Stimulated activated CD8-positive, alpha-beta memory T cell treated with anti-CD3 and anti-CD28 coated beads, Interleukin-4, amount 100 ng/mL, for 48 hours (primary cell): ENCODE measurements at places on chromosomes 2 and 18.

- peak; percentile 74 for DNase-seq
Measured at GRCh38 chr2:39216346-39217191, 27.2 kb downstream of the CDKL4 start.

DNA sequence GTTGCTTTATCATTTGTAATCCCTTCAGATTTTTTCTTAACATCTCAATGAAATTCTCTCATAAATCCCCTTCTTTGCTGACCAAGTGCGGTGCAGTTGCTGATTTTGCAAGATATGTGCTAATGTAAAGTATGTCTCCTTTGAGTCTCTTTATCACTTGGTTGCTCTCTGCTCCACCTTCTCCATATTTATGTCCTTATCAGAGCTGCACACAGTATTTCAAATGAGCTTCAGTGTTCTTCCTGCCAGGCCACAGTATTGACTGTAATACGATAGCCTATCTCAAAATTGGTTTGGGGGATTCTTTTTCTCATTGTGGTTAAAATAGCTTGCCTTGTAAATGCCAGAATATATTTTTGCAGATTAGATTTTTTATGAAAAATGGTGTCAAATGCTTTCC lies 32.2 kb downstream of the MAIP1 start:
- no peak for DNase-seq

- DNase-seq = no peak
Measured at GRCh38 chr2:68287580-68288441, 31.9 kb downstream of the CNRIP1 start.

DNA sequence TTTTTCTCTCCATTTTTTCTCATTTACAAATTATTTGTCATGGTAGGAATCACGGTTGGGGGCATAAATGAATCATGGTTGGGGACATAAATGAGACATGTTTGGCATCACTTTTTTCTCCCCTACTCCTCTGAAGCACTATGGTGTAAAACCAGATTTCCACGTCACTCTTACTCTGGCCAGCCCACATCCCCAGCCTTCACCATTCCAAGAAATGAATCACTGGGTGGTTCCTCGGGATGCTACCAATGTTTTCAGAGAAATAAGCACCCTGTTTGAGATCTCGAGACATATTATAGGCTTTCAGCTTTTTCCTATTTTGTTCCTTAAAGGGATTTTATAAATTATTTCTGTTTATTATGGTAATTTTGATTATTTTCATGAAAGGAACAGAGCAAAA lies 155.0 kb upstream of the SLC8A1 start:
- no peak for DNase-seq

DNA sequence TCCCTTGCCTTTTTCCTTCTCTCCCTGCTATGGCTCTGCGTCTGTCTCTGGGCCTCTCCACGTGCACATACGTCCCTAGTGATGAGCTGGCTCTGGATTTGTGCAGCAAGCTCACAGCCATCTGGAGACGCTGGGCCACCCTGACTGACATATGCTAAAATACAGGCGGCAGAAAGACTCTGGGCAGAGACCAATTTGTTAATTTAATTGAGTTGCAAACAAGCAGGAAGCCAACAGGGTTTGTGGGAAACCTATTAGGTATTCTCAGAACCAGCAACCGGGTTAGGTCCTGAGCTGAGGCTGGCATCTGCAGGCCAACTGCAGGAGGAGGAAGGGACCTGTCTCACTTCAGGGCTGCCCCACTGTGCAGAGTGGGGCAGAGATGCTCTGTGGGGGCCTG lies 53.5 kb upstream of the SMAD2 start:
- DNase-seq = no peak

DNA sequence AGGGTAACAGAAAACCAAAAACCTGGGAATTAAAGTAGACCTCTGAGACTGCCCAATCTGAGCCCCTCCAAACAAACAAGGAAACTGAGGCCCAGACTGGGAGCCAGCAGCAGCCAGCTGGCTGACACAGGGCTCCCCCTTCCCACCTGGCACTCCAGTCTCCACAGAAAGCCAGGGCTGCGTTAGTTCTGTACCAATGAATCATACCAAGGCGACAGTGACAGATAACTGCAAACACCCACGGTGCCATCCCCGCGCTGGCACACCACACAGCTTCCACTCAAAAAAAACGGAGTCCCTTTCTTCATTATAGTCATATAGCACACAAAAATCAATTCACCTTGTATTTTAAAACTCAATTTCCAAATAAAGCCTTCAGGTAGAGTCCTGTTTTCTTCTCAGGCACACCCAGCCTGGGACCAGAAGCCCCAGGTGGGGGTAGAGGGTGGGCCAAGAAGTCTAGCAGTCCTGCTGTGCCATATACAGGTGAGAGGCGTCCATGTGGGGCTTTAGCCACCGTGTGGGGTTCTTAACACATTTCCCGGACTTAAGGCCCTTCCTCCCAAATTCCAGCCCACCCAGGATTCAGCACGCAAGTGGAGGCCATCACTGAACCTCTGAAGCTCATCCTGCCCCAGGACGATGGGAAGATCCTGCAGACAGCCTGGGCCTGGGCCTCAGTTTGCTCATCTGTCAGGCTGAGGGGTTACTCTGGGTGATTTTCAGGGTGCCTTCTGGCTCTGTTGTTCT lies 1.2 kb downstream of the PER2 start:
- DNase-seq = peak; percentile 64

DNA sequence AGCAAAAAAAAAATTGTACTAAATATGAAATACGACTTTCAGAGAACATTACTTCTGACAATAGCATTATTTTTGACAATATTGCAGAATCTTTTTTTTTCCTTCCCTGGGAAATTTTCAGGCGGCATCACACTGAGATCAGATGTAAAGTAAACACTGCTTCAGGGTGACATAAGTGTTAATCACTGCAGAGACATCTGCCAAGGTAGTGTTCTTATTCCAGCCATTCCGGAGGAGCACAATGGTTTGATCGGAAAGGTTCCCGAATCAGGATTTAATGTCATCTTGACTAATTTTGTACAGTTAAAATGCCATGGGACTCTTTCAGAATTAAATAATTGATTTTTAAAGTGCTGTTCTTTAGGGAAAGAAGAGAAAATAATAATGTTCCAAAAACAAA lies 56.7 kb upstream of the ZNF236 start:
- DNase-seq = no peak

DNA sequence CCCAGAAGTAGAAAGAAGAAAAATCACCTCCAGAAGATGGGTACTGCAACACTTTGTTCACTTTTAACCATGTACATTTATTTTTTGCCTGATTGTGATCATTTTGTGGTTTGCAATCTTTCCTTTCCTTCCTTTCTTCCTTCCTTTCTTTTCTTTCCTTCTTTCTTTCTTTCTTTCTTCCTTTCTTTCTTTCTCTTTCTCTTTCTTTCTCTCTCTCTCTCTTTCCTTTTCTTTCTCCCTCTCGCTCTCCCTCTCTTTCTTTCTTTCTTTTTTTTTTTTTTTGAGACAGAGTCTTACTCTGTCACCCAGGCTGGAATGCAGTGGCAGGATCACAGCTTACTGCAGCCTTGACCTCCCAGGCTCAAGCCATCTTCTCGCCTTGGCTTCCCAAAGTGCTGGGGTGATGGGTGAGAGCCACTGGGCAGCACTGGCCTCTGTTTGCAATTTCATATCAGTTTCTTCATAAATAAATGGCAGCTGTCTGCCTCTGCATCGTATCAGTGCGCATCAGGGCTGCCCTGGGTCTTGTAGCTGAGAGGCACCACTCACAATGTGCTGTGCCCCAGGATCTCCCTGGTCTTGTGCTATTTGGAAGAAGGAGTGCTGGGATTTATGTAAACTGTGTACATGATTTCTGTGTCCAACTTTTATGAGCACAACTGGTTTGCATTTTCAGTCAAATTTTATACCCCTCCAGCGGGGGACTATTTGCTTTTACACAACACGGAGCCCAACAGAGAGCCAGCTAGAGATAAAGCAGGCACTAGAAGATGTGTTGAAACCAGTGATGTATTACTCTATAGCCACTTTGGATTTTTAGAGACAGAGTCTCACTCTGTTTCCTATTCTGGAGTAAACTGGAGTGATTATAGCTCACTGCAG lies 6.9 kb upstream of the LIMS2 start:
- DNase-seq = no peak

DNA sequence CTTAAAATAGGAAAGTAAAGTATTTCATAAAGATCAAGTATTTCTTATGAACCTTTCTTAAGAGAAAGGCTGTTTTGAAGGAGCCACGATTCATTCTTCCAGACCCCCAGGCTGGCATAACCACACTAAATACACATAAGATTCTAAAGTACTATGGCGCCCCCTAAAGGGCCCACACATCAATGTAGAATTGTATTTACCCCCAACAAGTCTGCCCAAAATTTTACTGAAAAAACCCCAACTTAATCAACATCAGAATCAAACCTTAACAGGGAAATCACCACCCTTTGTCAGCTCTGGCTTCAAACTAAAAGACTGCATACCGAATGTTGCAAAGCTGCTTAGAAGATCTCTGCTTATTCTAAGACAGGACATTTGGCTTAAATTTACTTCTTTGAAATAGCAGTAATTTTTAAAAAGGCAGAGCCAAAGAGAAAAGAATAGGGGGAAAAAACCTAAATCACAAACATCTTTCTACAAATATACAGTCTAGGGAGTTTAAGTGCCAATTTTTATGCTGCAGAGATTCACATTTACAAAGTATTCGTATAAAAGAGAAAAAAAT lies 20.4 kb upstream of the BCL2 start:
- peak; percentile 62 for DNase-seq

GRCh38 chr2:199455545-199456382 lies 2.0 kb downstream of the SATB2 start:
- no peak for DNase-seq

- DNase-seq = no peak
Measured at GRCh38 chr18:7683753-7684152, 116.6 kb downstream of the PTPRM start.

DNA sequence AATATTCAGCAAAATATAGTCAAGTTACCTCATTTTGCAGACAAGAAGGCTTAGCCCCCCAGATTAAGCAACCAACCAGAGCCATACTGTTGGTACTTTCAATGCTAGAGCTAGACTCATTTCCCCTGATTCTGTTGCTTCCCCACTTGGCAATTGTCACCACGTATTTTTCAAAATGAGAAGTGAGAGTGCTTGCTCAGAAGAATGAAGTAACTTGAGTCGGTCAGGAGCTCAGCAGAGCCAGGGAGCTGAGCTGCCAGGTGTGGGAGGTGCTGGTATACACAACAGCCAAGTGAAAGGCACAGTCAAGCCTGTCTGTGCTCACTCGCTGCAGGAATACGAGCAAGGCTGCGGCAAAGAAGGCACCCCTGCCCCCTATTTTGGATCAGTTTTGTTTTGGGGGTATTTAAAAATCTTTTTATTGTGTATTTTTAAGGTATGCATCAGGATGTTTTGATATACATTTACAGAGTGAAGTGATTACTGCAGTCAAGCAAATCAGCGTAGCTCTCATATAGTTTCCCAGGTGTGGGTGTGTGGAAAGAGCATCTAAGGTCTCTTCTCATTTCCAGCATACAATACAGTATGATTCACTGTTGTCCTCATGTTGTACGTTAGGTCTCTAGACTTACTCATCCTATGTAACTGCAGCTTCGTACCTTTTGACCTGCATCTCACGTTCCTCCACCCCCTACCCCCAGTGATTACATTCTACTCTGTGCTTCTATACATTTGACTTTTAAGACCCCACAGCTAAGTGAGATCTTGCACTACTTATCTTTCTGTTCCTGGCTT lies 62.4 kb downstream of the MRPS9 start:
- no peak for DNase-seq

GRCh38 chr2:230787101-230787500 lies 74.5 kb downstream of the CAB39 start:
- DNase-seq = no peak

- no peak for DNase-seq
Measured at GRCh38 chr2:63425079-63425416, 163.2 kb downstream of the WDPCP start.

DNA sequence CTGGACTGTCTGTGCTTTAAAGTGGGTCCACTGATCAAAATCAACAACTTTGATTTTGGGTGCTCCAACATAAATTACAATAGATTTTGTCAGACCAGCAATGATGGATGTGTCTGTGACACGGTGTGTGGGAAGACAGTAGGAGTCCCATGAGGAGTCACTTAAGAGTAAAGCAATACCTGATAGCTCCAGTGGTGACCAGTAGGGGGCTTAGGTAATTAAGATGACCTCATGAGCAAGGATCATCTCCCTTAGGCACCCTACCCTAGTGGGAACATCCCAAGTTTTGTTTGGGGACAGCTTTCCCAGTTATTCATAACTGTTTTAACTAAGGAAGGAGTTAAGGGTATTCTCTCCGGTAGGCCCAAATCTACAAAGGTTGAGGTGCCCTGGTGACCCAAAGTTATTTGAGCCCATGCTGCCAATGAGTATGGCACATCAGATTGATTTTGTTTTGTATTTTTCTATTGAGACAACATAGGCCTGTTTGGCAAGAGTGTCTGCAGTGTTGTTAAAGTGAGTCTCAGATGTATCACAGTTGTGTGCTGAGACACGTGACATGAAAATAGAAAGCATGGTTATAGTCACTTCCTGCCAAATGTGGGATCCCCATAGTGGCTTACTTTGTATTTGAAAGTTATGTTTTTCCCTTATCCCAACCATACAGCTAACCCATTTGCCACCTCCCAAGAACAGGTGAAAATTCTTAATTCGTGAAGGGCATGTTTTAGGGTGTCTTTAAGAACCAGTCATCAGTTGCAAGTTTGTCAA lies 1337.6 kb upstream of the SLC39A10 start:
- no peak for DNase-seq

DNA sequence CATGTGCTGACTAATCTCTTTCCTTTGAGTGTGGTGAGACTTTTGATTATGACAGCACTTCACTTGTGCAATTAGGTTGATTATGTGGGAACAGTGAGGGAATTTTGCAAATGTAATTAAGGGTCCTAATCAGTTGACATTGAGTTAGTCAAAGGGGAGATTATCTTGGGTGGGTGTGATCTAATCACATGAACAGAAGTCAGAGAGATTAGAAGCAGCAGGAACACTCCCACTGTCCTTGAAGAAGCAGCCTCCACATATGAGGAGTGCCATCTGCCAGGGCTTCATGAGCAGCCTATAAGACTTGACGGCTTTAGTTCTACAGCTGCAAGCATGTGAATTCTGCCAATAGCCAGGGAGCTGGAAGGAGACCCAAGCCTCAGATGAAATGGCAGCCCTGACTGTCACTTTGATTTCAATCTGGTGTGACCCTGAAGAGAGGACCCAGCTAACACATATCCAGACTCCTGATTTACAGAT lies 89.4 kb upstream of the APCDD1 start:
- DNase-seq = no peak

DNA sequence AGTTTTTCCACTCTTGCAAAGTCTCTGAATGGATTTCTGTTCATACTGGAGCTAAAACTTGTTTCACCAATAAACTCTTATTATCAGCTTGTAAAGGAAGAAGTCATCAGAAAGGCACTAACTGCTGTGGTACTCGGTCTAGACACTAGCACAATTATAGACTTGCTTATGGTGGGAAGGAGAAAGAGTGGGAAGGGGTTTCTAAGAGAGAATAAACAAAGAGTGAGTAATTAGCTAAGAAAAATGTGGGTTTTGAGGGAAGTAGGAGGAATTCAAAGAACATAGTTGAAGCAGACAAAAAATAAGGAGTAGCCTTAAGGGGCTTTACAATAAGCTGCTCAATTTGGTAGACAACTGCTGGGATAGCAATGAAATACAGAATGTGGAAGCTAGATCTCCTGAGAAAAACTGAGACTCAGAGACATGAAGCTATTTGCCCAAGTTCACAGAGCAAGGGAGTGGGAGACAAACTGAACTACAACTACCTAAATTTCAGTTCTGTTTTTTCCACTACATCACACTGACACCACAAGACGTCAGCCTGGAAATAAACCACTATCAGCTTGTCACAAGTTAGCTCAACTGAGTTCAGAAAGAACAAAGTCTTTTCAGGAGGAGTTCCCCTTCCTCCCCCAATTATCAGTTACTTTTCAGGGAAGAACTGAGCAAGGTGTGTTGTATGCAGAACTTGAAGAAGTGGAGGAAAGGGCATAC lies 59.7 kb downstream of the MAP4K3 start:
- peak; percentile 50 for DNase-seq
